ENCODE measurements at places on chromosomes 11 and 22.

- H3K27me3 ChIP-seq: peaks cover 4% of the 10 kb centered on the region
- peaks cover 19% of the 10 kb centered on the region for H3K4me1 ChIP-seq
- no peak overlapping the region for H3K4me3 ChIP-seq
- peak overlapping the region; percentile 83 for H3K27ac ChIP-seq
- DNase-seq: no peak
- H3K36me3 ChIP-seq: peaks cover 4% of the 10 kb centered on the region
These were observed 14.5 kb downstream of the ACP2 start for GRCh38 chr11:47233989-47234668.

- DNase-seq: peak; percentile 45
- H3K36me3 ChIP-seq: no peaks in the 10 kb centered on the region
- peak within 1 kb of the TSS; percentile 87 for H3K4me3 ChIP-seq
- peaks cover 35% of the 10 kb centered on the region for H3K4me1 ChIP-seq
- H3K27ac ChIP-seq: peak within 1 kb of the TSS; percentile 35
- H3K27me3 ChIP-seq: peaks cover 28% of the 10 kb centered on the region
These were observed at the start of gene MCAM for GRCh38 chr11:119316729-119317591. Gene MCAM, minus strand, starts transcription at chr11:119317130. Its CDS starts 29 bp downstream, at chr11:119317101.

GRCh38 chr11:70751142-70751734, 352.9 kb downstream of the CTTN start:
- peaks cover 21% of the 10 kb centered on the region for H3K36me3 ChIP-seq
- no peaks in the 10 kb centered on the region for H3K27me3 ChIP-seq
- H3K27ac ChIP-seq: no peak overlapping the region
- DNase-seq: no peak
- H3K4me1 ChIP-seq: peaks cover 20% of the 10 kb centered on the region

- no peak for DNase-seq
- H3K27ac ChIP-seq: peak overlapping the region; percentile 38
- peaks cover 36% of the 10 kb centered on the region for H3K36me3 ChIP-seq
- peak overlapping the region; percentile 78 for H3K4me3 ChIP-seq
These were observed 12.3 kb downstream of the PAX6 start for GRCh38 chr11:31798554-31799434.

DNA sequence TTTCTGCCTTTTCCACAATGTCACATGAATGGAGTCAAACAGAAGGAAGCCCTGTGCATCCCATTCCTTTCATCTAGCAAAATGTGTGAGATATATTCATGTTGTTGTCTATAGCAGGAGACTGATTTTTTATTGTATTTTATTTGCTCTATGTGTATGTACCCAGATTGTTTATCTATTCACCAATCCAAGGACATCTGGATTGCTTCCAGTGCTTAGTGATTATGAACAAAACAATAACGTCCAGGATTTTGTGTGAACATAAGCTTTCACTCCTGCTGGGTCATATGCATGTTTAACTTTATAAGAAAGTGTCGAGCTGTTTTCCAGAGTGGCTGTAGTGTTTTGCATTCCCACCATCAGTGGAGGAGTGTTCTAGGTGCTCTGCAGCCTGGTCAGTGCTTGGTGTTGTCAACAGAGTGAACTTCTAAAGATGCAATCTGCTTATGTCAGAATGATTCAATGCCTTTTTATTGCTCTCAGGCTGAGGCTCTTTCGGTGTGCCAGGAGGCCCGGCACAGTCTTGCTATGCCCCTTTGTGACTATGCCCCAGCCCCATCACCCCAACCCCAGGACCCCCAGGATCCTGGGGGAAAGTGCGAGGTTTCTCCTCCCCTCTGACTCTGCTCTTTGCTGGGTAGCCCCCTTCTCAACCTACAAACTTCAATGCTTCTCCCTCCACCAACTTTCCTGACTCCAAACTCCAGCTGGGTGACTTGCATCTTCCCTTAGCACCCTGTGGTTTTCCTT, 19.9 kb upstream of the SYT13 start:
- H3K27me3 ChIP-seq: peaks cover 12% of the 10 kb centered on the region
- H3K27ac ChIP-seq: no peak overlapping the region
- no peaks in the 10 kb centered on the region for H3K4me1 ChIP-seq
- DNase-seq: no peak
- H3K4me3 ChIP-seq: no peak overlapping the region
- no peaks in the 10 kb centered on the region for H3K36me3 ChIP-seq

- no peak for DNase-seq
- peaks cover 3% of the 10 kb centered on the region for H3K36me3 ChIP-seq
- no peaks in the 10 kb centered on the region for H3K27me3 ChIP-seq
- H3K27ac ChIP-seq: peak overlapping the region; percentile 65
These were observed 27.2 kb upstream of the A4GALT start for GRCh38 chr22:42747701-42748513.

DNA sequence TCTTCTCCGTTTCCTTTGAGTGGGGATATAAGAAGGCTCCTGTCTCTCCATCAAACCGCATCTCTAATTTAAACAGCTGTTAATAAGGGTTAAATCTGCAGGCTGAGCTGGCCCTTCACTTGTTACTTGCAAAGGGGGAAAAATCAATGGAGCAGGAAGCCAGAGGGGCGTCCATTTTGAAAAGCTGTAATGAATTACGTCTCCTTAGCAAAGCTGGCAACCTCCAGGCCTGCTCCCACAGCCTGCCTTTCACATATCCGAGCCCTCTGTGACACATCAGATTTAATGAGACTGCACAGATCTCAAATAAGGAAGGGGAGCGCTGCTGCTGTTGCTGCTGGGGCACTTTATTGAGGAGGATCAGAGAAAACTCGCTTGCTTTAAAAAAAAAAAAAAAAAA, 320.8 kb downstream of the BLID start:
- DNase-seq: no peak
- H3K4me1 ChIP-seq: peaks cover 26% of the 10 kb centered on the region
- no peaks in the 10 kb centered on the region for H3K27me3 ChIP-seq
- peak overlapping the region; percentile 81 for H3K27ac ChIP-seq
